HCT116 (cell line): ENCODE measurements at places on chromosomes 12 and 14. TPM values are rescaled to one million over a fixed set of nuclear protein-coding genes. Genes with fewer than 3 reads are reported as not detected.

DNA sequence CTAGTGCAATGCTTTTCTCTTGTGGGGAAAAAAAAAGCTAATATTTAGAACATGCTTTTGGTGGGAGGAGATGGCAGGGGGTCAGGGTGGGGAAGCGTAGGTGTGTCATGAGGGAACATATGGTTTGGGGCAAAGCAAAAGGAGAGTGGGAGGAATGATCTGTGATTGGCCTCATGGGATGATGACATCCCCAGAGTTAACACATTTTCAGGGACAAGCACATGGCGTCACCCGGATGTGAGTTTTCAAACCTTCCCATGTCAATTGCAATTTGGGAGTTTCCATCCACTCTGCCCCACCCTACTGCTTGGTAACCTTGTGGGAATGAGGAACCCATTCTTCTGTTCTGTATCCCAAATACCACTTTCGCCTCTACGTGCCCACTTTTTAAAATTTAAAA, 164.2 kb downstream of the SSPN start:
- DNase-seq = no peak

DNA sequence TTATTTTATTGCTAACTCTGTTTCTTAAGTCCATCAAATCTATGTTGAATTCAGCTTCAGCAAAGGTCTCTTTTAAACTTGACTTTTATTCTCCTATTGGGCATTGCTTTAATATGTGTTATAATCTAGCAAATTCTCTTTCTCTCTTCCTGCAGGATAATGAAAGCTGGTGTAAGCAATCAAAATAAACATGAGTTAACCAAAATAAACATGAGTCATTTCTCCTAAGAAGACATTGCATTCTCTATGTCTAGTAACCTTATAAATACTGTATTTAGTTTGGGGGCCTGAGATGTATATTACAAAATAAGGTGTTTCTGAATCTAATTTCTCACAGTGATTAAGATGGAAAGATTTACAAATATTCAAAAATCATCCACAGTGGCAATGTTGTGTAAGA, 739.1 kb upstream of the ATXN7L3B start:
- DNase-seq = no peak

DNA sequence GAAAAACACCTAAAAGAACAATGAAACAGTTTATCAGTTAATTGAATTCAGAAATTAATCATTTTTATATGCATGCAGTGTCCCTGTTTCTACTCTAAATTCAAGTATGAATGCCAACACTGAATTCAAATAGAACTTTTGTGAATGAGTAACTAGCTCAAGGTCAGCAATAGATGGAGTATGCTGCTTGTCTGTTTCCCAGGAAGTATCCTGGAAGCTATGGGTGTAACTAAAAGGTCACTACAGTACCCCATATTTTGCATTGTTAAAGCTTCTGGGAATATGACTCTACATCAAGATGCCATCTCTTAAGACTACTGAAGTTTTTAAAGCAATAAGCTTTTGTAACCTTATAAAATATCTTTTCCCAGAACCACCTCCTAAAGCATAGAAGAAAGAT, 681.4 kb upstream of the FBXO33 start:
- no peak for DNase-seq

MYH6 gene
- not detected for total RNA-seq

CAPZA3 gene
- not detected for total RNA-seq

IL22 gene
- total RNA-seq = not detected
